ENCODE measurements at places on chromosomes 6 and 20. TPM values are rescaled to one million over a fixed set of nuclear protein-coding genes. Genes with fewer than 3 reads are reported as not detected.

The CD24 gene
- 4.5 TPM for total RNA-seq

The CCN6 gene
- not detected for total RNA-seq

The BANF2 gene
- not detected for total RNA-seq

The HLA-A gene
- total RNA-seq, result 391 TPM

The ASIP gene
- total RNA-seq, result not detected

The RPP40 gene
- 21.9 TPM for total RNA-seq

The CALHM5 gene
- total RNA-seq, result 6.8 TPM

The CFAP61 gene
- total RNA-seq, result 0.18 TPM

The OTOR gene
- not detected for total RNA-seq

The LAMP5 gene
- total RNA-seq, result 0.18 TPM

The CDH4 gene
- 0.25 TPM for total RNA-seq

The HLA-DOB gene
- not detected for total RNA-seq

The KCNG1 gene
- 3.0 TPM for total RNA-seq

The TAB2 gene
- 40.0 TPM for total RNA-seq

The MEP1A gene
- total RNA-seq, result not detected

The GSTA4 gene
- total RNA-seq, result 46.3 TPM

The SLC44A4 gene
- total RNA-seq, result 0.27 TPM

The PABPC1L gene
- 7.9 TPM for total RNA-seq
